ENCODE measurements at places on chromosomes 6 and 20. TPM values are rescaled to one million over a fixed set of nuclear protein-coding genes. Genes with fewer than 3 reads are reported as not detected.

DNA sequence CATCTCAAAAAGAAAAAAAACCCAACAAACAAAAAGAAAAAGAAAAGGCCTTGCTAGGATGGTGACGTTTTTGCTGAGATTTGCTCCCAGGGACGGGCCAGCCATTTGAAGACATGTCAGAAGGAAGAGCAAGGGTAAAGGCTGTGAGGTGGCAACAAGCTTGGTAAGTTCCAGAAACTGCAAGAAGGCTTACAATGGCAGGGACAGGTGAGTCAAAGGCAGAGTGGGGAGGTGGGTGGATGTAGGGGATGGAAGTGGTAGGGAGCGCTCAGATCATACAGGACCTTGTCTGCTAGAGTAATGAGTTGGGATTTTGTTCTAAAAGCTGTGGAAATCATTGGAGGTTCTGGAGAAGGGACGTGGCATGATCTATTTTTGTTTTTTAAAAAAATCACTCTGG is 4.3 kb downstream of the KIF3B start:
- DNase-seq, result no peak

DNA sequence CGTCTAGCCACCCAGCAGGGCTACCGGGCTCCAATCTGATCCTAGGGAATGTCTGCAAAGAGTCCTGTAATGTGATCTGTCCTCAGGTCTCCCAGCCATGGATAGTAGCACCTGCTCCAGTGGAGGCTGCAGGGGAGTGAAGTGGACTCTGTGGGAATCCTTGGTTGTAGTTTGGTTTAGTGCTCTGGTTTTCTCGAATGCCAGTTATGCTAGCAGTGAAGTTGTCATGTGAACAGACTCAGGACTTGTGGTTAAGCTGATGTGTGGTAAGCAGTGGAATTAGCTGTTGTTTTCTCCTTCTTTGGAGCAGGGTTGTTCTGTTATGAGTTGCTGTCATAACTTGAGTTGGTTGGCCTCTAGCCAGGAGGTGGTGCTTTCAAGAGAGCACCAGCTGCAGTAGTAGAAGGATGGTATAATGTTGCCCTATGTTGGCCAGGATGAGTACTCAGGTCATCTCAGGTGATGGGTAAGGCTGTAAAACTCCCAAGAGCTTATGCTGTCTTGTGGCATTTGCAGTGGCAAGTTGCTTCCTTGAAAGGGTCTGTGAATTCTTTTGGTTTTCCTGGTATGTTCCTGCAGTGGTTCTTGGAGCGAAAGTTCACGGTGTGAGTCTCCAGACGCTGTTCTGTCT is 390.2 kb downstream of the UTRN start:
- DNase-seq, result peak; percentile 15

GRCh38 chr6:96844530-96844929 is 7.3 kb upstream of the GPR63 start:
- no peak for DNase-seq

GRCh38 chr20:15924556-15924955 is 648.7 kb downstream of the KIF16B start:
- DNase-seq, result no peak

DNA sequence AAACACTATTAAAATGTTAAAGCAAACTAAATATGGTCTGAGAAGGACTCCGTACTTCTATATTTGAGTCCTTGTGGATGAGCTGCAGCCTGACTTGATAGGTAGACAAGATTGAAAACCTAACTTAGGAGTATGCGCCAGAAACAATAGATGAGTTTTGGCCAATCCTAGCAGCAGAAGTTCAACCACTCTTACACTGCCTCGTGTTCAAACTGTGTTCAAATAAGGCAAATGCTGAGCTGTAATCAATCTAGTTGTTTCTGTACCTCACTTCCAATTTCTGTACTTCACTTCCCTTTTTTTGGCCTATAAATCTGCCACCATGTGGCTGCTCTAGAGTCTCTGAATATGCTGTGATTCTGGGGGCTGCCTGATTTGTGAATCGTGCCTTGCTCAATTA is 13.2 kb upstream of the SERINC1 start:
- DNase-seq, result no peak

DNA sequence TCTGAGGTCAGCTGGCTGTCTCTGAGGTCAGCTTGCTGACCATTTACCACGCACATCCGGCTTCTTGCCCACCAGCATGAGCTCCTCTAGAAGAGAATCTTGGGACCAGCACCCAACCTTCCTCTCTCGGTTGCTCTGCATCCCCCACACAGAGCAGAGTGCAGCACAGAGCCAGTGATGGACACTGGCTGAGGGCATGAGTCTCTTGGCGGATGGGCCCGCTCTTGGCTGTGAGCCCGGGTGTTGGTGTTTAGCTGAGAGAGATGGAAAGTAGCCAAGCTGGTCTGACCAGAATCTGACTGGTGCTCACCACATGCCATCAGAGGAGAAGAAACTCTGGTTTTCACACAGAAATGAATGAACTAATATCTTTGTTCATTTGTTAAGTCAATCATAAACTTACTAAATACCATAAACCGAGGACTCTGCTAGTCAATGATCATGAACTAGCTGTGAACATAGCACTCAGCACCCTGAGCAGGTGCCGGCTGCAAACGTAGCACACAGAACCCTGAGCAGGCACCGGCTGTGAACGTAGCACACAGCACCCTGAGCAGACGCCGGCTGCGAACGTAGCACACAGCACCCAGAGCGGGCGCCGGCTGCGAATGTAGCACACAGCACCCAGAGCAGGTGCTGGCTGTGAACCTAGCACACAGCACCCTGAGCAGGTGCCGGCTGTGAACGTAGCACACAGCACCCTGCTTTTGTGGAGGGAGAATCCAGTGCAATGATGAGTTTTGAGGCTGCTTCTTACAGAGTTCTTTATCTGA is 10.4 kb upstream of the THBS2 start:
- peak; percentile 56 for DNase-seq

RHAG gene
- not detected for total RNA-seq

SLC17A3 gene
- not detected for total RNA-seq

Data from HFFc6 (cell line).